ENCODE measurements at places on chromosomes 3 and 15. TPM values are rescaled to one million over a fixed set of nuclear protein-coding genes. Genes with fewer than 3 reads are reported as not detected.

DNA sequence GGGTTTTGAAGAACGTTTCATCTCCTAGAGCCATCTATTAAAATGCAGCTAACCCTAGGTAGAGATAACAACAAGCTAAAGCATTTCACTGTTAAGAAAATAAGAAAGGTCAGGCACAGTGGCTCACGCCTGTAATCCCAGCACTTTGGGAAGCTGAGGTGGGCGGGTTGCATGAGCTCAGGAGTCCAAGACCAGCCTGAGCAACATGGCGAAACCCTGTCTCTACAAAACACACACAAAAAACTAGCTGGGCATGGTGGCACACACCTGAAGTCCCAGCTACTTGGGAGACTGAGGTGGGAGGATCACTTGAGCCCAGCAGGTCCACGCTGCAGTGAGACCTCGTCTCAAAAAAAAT is 5.4 kb upstream of the TBC1D5 start:
- DNase-seq, result no peak

Gene MAP6D1
- 0.55 TPM for polyA plus RNA-seq

DNA sequence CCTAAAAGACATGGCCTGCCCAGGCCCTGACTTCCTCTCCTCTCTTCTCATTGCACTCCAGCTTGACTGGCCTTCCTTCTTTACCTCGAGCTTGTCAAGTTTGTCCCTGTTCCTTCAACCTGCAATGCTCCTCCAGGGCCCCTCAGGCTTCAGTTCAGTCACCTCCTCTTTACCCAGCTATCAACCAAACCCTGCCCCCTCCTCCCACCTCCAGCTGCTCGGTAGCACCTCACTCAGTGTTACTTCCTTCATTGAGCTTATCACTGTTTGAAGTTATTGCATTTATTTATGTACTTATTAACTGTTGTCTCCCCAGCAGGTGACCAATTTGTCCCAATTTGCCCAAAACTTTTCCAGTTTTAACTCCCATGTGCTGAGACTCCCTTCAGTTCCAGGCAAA is 95.8 kb upstream of the UBE2E1 start:
- no peak for DNase-seq

DNA sequence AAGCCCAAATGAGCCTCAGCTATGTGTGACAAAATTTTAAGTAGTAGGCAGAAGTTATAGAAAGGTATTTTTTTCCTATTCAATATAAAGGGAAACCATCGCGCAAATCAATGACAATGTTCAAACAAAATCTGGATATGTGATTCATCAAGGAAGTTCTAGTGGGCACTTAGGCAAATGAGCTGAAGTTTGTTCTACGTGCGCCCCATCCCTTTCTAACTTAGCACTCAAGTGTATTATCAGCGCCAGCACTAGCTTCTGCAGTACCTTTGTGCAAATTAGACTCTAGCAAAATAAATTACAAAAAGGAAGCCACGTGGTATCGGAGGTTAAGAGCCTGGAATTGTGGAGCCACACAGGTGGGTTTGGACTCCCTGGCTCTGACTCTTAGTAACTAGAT is 91.1 kb downstream of the TBL1XR1 start:
- no peak for DNase-seq

Data from CD4-positive, CD25-positive, alpha-beta regulatory T cell (primary cell).